H9 (cell line): ENCODE measurements at places on chromosomes 3 and 15. TPM values are rescaled to one million over a fixed set of nuclear protein-coding genes. Genes with fewer than 3 reads are reported as not detected.

- no peaks in the 10 kb centered on the region for H3K4me1 ChIP-seq
- H3K4me3 ChIP-seq, result no peak overlapping the region
- H3K27me3 ChIP-seq, result no peaks in the 10 kb centered on the region
- H3K36me3 ChIP-seq, result no peaks in the 10 kb centered on the region
Observed at GRCh38 chr15:86837294-86838061, 757.8 kb downstream of the AGBL1 start.

DNA sequence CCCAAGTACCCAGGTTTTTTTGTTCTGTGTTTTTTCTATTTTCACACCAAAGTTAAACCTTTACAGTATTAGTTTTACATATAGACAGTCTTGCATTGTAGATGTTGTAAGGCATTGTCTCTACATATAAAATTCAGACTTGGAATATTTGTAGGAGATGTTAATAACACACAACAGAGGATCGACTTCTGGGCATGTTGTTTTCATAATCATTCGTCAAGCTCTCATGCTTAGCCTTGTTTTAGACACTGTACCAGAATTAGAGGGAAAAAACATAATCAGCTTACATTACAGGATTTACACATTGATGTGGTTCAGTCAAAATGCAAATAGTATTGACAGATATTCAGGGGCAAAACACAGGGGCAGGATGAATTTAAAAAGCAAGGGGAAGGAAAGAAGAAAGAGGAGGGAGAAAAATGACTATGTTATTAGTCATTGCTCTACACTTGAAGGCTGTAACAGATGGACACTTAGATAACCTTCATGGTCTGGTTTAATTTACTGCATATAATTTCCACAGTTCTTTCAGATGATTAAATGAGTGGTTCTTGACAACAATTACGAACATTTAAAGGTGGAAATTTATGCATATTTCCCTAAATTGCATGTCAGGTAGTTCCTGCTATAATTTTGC is 7.5 kb downstream of the CMSS1 start:
- no peak overlapping the region for H3K27ac ChIP-seq
- no peak for DNase-seq
- H3K4me1 ChIP-seq, result no peaks in the 10 kb centered on the region
- H3K36me3 ChIP-seq, result no peaks in the 10 kb centered on the region; the same call in 2 of the 3 replicates

DNA sequence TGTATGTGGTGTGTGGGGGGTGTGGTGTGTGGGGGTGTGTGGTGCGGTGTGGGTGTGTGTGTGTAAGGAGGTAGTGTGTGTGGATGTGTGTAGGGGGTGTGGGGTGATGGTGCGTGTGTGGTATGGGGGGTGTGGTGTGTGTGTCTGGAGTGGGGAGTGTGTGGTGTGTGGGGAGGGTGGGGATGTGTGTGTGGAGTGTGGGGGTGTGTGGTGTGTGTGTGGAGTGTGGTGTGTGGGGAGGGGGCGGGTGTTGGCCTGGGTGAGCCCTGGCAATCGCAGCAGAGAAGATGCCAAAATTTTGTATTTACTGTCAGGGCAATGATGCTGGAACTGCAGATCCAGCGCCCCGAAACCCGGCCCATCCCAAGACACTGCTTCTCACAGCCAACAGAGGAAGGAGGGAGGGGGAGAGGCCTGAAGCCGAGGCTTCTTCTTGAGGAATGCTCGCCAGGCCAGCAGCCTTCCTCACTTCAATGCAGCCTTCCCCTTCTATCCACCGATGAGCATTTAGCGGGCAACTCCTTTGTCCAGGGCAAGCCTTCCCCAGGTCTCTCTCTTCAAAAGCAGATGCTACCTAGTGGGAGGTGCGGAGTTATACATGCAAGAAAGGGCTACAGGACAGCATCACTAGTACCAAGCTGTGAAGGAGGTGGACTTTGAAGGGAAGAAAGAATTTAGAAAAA is 11.9 kb upstream of the SRP14 start:
- H3K4me3 ChIP-seq, result no peak overlapping the region
- no peaks in the 10 kb centered on the region; the same call in 1 of the 2 replicates for H3K36me3 ChIP-seq
- peaks cover 2% of the 10 kb centered on the region; the same call in 1 of the 2 replicates for H3K4me1 ChIP-seq
- no peaks in the 10 kb centered on the region for H3K27me3 ChIP-seq
- no peak overlapping the region for H3K27ac ChIP-seq

DNA sequence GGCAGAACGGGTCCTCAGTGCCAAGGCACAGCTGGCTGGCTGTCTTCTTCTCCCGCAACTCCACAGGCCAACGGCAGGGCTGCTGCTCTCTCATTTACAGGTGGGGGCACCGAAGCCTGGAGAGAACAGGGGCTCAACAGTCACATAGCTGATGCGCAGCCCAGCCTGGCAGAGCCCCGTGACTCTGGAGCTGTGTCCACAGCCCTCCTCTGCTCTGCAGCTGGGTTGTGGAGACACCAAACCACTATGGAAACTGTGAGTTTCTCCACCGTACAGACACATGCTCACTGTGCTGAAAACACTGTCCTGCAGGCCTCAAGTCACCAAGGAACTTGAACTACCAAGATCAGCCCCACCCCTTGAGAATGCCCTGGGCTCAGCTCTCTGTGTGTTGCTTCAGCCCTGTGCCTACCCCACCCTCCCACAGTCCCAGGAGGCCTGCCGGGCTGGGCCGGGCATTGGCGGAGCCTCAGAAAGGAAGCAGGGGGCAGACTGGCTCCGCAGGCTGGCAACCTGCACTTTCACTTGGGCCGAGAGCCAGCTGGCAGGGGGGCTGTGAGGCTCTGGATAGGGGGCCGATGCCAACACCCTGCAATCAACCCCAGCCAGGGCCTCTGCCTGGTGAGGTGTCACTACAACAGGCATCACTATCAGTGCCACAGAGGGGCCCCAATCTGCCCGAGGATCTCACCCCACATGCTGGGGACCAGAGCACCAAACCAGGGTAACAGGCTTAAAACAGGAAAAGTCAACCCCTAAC is 113.7 kb upstream of the RPL32 start:
- DNase-seq, result no peak
- H3K4me3 ChIP-seq, result no peak overlapping the region
- peaks cover 2% of the 10 kb centered on the region; the same call in 1 of the 2 replicates for H3K36me3 ChIP-seq

DNA sequence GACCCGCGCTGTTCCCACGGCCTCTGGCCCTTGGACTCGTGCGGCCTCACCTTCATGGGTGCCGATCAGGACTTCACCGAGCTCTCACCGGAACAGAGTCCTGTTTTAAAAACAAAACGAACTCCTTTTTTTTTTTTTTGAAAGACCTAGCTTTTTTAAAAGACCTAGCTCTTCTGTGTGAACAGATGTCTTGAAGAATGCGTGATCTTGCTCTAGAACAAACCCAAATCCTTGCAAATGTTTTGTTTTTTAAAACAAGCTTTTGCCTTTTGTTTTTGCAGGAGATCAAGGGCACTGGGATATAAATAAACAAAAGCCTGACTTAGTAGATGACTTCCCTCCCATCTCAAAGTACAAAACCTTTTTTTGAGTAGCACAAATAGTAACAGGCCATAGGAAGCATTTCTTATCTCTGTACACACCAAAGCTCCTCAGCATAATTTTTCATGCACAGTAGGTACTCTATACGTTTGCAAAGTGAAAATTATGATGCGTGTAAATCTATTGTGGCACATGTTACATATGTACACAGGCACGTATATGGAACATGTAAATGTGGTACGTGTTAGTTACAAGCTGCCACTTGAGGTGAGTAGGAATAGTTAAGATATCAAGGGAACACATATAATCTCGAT is 1.1 kb upstream of the MSL2 start:
- peaks cover 11% of the 10 kb centered on the region for H3K36me3 ChIP-seq
- H3K4me1 ChIP-seq, result 0 out of 2 replicates have a peak, but pooled peaks cover 2% of the 10 kb centered on the region
- no peaks in the 10 kb centered on the region for H3K27me3 ChIP-seq
- peak overlapping the region; percentile 98 for H3K4me3 ChIP-seq
- no peak for DNase-seq

- H3K27ac ChIP-seq, result no peak overlapping the region
- no peaks in the 10 kb centered on the region for H3K4me1 ChIP-seq
- H3K4me3 ChIP-seq, result no peak overlapping the region
Observed at GRCh38 chr15:58547628-58548307, 116.0 kb downstream of the LIPC start.

GRCh38 chr15:74426404-74427281 is 7.1 kb downstream of the SEMA7A start:
- DNase-seq, result no peak
- no peaks in the 10 kb centered on the region for H3K27me3 ChIP-seq
- H3K36me3 ChIP-seq, result no peaks in the 10 kb centered on the region
- H3K4me3 ChIP-seq, result no peak overlapping the region
- no peak overlapping the region for H3K27ac ChIP-seq
- peaks cover 7% of the 10 kb centered on the region; the same call in 1 of the 2 replicates for H3K4me1 ChIP-seq

DNA sequence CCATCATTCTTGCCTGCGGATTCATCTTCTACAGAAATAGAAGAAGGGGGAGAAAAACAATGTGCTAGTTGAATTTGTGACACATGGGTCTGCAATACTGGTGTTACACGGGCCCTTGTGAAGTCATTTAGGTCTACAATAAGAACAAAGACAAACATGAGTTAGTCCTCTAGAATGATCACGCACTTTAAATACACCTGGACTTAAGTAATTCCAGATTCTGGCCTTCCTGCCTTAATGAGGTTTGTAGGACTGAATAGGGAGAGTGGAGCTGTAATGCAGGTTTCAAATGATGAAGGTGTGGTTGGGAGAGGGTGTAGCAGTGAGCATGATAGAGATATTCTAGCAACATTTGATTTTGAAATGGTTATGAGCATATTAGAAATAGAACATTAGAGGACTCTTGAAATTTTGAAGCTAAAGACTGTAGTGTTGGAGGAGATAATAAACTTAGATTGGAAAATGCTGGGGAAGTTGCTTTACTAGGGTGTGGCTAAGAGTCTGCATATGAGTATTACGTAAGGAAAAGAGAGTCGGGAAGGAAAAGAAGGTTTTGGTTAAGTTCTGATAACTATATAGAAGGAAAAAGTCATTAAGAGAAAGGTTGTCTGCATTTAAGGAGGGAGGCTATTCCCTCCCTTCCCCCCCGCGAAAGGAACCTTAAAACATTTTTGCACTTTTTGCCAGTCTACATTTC is 606 bp downstream of the EIF2A start:
- no peaks in the 10 kb centered on the region for H3K27me3 ChIP-seq
- no peaks in the 10 kb centered on the region for H3K4me1 ChIP-seq
- DNase-seq, result no peak
- H3K36me3 ChIP-seq, result peaks cover 4% of the 10 kb centered on the region; the same call in 2 of the 3 replicates
- no peak overlapping the region for H3K27ac ChIP-seq

GRCh38 chr15:74913041-74913440 is 6.4 kb upstream of the FAM219B start:
- peaks cover 51% of the 10 kb centered on the region for H3K36me3 ChIP-seq
- no peaks in the 10 kb centered on the region for H3K4me1 ChIP-seq
- no peak for DNase-seq
- no peak overlapping the region for H3K4me3 ChIP-seq

GRCh38 chr3:76096036-76096435 is 310.7 kb upstream of the ZNF717 start:
- H3K27ac ChIP-seq, result no peak overlapping the region
- DNase-seq, result no peak
- no peak overlapping the region for H3K4me3 ChIP-seq
- H3K27me3 ChIP-seq, result no peaks in the 10 kb centered on the region
- peaks cover under 1% of the 10 kb centered on the region; the same call in 2 of the 3 replicates for H3K36me3 ChIP-seq

- no peak for DNase-seq
- H3K27me3 ChIP-seq, result no peaks in the 10 kb centered on the region
- H3K4me3 ChIP-seq, result no peak overlapping the region
- H3K27ac ChIP-seq, result no peak overlapping the region
Observed at GRCh38 chr15:55555089-55555488, 33.1 kb downstream of the PYGO1 start.

- DNase-seq, result no peak
- peaks cover 2% of the 10 kb centered on the region; the same call in 1 of the 2 replicates for H3K4me1 ChIP-seq
- H3K27ac ChIP-seq, result no peak overlapping the region
- H3K27me3 ChIP-seq, result no peaks in the 10 kb centered on the region
- H3K36me3 ChIP-seq, result peaks cover 20% of the 10 kb centered on the region
Observed at GRCh38 chr3:33130144-33130543, 16.3 kb downstream of the CRTAP start.

DNA sequence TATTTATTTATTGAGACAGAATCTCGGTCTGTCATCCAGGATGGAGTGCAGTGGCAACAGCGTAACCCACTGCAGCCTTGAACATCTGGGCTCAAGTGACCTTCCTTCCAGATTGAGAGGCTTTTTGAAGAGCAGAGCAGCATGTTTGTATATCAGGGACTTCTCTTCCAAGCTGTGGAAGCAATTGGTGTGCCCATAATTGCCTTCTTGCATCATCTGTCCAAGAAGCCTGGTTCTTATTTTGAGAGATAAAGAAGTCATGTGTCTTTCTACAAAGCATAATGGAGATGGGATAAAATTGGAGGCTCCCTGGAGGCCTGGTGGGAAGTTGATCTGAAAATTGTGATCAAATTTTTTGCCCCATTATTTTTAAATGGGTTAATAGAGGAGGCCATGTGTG is 183.8 kb upstream of the MCTP2 start:
- DNase-seq, result no peak
- H3K27ac ChIP-seq, result no peak overlapping the region
- H3K36me3 ChIP-seq, result no peaks in the 10 kb centered on the region
- no peaks in the 10 kb centered on the region for H3K27me3 ChIP-seq
- H3K4me3 ChIP-seq, result no peak overlapping the region
- no peaks in the 10 kb centered on the region for H3K4me1 ChIP-seq

- H3K4me3 ChIP-seq, result no peak overlapping the region
- H3K27me3 ChIP-seq, result no peaks in the 10 kb centered on the region
- H3K27ac ChIP-seq, result no peak overlapping the region
Observed at GRCh38 chr3:143060906-143061305, 58.7 kb upstream of the CHST2 start.

DNA sequence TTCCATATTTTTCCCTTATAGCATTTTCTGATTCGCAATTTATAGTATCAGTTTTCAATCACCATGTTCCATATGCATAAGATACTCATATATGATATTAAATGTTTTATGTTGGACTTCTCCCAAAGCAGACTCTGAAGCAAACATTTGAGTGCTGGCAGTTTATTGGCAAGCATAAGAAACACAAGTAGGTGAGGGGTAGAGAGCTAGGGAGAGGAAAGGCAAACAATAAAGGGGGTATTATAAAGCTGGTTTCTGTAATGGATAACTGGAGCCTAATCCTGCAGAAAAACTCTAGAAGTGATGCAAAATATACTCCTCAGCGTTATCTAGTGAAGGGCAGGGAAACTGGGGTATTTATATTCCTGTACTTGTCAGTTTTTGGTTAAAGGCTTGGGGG is 491.5 kb upstream of the TGFBR2 start:
- DNase-seq, result no peak
- no peak overlapping the region for H3K4me3 ChIP-seq
- no peaks in the 10 kb centered on the region for H3K27me3 ChIP-seq

GRCh38 chr3:116264546-116265319 is 180.6 kb downstream of the LSAMP start:
- no peak overlapping the region for H3K27ac ChIP-seq
- H3K4me3 ChIP-seq, result no peak overlapping the region
- DNase-seq, result no peak
- H3K36me3 ChIP-seq, result no peaks in the 10 kb centered on the region
- peaks cover 9% of the 10 kb centered on the region; the same call in 1 of the 2 replicates for H3K27me3 ChIP-seq

DNA sequence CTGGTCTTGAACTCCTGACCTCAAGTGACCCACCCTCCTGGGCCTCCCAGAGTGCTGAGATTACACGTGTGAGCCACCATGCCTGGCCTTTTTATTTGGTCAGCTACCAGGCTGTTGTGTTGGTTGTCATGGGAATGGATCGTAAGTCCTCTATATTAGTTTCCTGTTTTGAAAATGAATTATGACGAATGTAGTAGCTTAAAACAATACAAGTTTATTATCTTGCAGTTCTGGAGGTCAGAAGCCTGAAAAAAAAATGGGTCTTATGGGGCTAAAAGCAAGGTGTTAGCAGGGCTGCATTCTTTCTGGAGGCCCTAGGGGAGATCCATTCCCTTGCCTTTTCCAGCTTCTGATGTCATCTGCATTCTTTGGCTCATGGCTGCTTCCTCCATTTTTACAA is 25.1 kb upstream of the HERC1 start:
- H3K4me1 ChIP-seq, result no peaks in the 10 kb centered on the region
- no peaks in the 10 kb centered on the region for H3K36me3 ChIP-seq
- H3K4me3 ChIP-seq, result no peak overlapping the region
- H3K27me3 ChIP-seq, result no peaks in the 10 kb centered on the region
- no peak for DNase-seq

The AQP9 gene
- not detected in 2 replicates for total RNA-seq

The ANKRD34C gene
- total RNA-seq, result not detected in 2 replicates

The SPATA12 gene
- total RNA-seq, result 0.11 and 0.22 TPM in 2 replicates

The DUOX2 gene
- 0.29 and 0.42 TPM in 2 replicates for total RNA-seq
